NCI-H524 treated with DMSO at 0.1 percent for 48 hours (cell line): ENCODE measurements at places on chromosomes 7 and 10.

- DNase-seq: no peak
These were observed 113.0 kb downstream of the LRMDA start for GRCh38 chr10:75544386-75544785.

GRCh38 chr10:79982362-79982800 lies 33.5 kb upstream of the SFTPD start:
- DNase-seq: no peak

DNA sequence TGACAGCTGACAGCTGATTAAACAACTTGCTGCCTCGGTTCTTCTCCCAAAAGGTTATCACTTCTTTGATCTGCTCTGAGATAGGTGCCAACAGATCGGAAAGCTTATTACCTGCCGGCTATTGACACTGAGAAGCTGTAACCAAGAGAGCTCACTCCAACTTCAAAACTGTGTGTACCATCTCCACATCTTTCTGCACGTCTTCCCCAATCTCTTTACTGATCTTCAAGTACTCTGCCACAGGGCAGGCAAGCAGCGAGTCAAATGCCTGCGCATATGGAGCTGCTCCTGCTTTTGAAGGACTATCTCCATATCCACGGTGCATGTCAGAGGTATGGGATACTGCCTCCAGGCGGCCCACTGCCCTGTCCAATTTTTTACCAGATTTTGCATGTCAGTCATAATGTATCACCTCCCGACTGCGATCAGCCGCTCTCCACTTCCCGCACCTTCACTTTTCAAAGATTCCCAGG lies 352 bp upstream of the ZNF485 start:
- no peak for DNase-seq

GRCh38 chr10:47101196-47101595 lies 190.0 kb downstream of the PTPN20 start:
- DNase-seq: no peak

DNA sequence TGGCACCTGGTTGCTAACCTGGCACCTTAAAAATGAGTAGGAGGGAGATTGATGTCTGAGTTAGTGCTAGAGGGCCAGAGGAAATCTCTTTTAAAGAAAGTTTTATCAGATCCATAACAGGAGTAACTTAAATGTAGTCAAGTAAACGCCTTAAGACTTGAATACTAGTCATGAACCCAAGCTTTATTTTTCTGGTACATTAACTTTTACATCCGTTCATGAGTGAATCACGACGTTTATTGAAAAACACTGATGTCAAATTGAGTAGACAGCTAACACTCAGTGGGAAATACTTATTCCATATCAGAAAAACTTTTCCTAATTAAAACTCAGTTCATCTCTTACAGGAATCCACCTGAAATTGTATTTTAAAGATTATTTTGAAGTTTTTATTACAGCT lies 6.9 kb upstream of the LAMB1 start:
- no peak for DNase-seq

- DNase-seq: no peak
These were observed 364.4 kb downstream of the CXCL12 start for GRCh38 chr10:44020322-44021111.

DNA sequence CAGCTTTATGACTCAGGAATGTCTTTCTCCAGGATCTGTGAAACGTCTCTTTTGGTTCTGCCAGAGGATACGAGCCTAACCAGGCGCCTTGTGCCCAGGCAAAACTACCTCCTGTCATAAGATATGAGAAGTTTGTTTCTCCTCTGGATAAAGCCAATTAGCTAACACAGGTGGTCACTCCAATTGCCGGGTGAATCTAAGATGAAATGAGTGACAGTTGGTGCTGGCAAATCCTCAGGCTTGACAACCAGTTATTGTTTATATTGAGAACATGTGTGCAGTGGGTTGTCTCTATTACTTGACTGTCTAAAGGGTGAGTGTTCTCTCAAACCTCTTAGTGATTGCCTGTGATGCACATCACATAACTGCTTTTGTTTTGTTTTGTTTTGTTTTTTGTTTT lies 449.1 kb downstream of the XPNPEP1 start:
- DNase-seq: peak; percentile 46

GRCh38 chr7:27194686-27195379 lies 5.1 kb downstream of the HOXA13 start:
- no peak for DNase-seq

- no peak for DNase-seq
These were observed 150.8 kb upstream of the NPSR1 start for GRCh38 chr7:34507191-34507590.

- peak; percentile 13 for DNase-seq
These were observed 3.6 kb upstream of the ARID5B start for GRCh38 chr10:61897671-61898434.

GRCh38 chr7:7272294-7272693 lies 90.0 kb downstream of the C1GALT1 start:
- no peak for DNase-seq

DNA sequence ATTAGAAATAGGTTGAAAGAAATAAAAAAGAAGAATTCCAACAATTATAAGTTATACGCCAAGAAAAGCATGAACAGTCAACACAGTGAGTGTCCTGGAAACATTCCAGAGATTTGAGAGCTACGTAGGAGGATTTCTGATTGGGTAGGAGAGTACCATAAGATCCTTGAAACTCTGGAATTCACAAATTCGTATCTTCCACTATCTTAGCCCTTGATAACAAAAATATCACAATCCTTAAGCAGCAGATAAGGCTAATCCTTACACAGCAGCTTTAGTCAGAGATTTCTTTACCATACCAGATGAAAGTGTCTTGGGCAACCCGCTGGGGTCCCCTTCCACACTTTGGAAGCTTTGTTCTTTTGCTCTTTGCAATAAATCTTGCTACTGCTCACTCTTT lies 8.2 kb downstream of the TPK1 start:
- no peak for DNase-seq

DNA sequence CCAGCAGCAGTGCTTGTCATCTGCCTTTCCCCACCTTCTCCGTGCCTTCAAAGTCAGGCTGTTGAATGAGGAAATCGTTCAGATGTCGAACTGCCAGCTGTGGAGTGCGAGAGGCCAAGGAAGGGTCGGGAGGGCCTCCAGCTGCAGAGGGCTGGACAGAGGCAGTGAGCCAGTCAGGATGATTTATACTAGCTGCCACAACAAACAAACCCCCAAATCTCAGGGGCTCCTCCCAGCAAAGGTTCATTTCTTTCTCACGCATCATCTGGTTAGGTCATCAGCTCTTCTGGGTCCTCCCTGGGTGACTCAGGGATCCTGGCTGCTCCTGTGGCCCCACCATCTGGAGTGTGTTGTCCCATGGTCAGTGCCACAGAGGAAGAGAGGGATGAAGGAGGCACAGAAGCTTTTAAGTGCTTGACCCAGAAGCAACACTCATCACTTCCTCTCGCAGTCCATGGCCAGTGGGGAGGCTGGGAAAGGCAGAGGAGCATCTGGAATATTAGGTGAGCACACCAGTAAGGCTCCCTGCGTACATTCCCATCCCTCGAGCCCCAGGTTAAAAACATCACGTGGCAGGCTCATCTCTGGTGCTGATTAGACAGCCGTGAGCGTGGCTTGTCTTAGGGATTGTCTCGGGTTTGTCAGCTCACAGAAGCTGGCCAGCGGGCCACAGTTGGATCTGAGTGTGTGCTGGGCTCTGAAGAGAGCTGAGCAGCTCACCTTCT lies 140.7 kb downstream of the RGS10 start:
- no peak for DNase-seq

GRCh38 chr10:34434119-34434594 lies 380.9 kb downstream of the PARD3 start:
- no peak for DNase-seq

DNA sequence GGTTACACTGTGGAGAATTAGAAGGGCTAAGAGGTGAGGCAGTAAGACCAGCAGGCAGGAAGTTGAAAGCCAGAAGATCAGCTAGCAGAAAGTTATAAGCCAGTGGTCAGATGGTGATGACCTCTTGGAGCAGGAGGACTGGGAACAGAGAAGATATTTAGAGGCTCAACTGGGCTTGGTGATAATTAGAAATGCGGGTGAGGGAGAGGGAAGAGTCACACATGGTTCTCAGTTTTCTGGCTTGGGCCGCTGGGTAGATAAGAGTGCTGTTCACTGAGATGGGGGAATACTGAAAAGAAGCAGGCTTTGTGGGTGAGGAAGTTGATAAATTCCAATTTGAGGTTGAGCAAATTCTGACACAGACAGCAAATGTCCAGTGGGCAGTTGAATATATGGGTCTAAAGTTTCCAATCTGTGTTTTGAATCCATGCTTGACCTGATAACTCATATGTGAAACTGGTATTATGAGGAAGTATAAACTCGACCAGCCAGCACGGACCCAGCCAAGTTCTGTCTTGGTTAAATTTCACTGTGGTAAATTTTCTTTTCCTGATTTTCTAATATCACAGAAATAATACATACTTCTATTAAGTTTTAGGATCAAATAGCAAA lies 22.7 kb downstream of the LSMEM1 start:
- DNase-seq: no peak

DNA sequence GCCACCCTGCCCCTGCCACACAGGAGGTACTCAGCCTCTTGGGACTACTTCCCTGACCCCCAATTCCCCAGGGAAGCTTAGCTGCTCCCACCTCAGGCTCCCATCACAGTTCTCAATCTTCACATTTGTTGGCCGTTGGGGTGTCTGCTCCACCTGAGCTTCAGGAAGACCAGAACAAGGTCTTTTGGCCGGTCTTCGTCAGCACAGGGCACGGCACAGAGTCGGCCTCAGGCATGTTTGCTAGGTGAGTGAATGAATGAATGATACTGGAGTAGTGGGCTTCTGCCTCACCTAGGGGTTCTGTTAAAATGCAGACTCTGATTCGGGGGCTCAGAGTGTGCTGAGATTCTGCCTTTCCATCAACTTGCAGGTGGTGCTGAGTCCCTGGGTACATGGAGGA lies 20.3 kb downstream of the GPRIN2 start:
- DNase-seq: no peak
